ENCODE measurements at places on chromosomes 2 and 18.

DNA sequence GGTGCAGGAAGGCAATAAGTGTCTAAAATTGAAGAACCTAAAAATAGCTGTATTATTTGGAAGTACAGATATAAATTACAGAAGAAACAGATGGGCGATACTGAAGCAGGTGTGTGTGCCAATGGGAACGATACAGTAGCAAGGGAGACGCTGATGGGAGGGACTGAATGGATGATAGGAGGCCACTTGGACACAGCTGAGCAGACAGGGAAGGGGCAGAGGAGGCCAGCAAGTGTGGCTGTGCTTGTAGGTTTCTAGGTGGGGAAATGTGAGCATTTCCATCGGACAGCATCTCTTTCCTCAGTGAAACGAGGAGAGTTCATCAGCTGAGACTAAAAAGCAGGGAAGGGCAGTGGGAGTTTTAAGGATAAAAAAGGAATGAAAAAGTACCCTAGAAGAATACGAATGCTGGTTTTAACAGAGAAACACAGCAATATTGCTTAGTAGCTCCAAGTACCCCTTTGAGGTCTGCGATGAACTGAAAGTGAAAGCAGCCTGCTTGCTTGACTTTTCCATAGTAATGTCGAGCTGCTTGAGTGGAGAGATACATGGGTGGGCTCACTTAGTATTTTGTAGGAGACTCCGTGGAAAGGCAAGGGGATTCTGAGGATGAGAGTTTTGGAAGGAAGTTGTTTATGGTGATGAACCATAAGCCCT lies 91.7 kb upstream of the EPC2 start:
- DNase-seq, result peak; percentile 52

- DNase-seq, result no peak
These were observed 47.7 kb downstream of the TMEM182 start for GRCh38 chr2:102809291-102810189.

DNA sequence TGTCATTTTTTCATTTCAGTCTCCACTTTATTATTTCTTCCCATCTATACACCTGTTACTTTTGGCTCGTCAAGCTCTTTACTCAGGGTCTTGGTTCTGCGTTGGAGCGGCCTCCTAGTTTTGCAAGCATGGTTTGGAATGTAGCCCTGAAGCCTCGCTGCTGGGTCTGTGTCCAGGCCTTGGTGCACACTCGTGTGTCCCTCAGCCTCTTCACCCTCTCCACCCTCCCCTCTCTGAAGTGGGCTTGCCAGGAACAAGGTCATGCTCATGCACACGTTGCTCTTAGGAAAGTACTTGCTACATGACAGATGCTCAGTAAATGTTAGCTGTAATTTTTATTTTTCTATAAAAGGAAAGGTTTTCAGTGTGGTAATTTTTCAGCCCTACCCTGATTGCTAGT lies 147.0 kb downstream of the ATP9B start:
- no peak for DNase-seq

- DNase-seq, result no peak
These were observed 63.4 kb upstream of the ZBTB7C start for GRCh38 chr18:48472610-48473009.

- no peak for DNase-seq
These were observed 103.0 kb downstream of the TRIB2 start for GRCh38 chr2:12819721-12820120.

DNA sequence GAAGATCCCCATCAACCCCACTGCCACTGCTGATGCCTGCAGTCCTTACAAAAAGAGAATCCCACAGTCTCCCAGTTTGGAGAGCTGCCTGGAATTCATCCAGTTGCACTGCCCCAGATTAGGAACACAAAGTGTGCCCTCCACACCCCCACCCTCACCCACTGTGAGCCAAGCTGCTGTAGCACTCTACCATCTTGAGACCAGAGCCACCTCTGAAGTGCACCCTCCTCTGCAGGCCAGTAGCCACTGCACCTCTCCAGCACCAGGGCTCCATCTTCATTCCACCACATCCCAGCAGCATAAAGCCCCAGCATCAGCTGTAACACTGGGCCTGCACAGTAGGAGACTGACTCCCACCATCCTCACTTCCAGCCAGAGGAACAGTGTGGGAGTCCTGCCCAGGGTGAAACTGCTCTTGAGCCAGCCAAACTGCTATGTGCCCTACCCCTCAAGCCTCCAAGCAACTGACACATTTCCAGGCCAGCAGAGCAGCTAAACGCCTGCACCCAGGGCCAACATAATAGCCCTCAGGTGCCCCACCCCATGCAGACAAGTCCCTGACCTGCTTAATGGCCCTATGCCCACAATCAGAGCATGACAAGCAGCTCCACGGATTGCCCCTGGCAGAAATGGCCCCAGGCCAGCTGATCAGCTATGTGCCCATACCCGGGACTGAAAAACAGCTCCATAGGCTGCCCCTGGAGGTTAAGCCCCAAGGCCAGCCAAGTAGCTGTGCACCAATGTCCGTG lies 206.0 kb downstream of the ATAD2B start:
- no peak for DNase-seq

GRCh38 chr2:191105082-191105481 lies 45.7 kb downstream of the STAT4 start:
- no peak for DNase-seq

GRCh38 chr2:216017365-216017764 lies 4.0 kb upstream of the MREG start:
- no peak for DNase-seq

GRCh38 chr2:164737612-164738081 lies 104.0 kb downstream of the COBLL1 start:
- no peak for DNase-seq

GRCh38 chr18:57775937-57776336 lies 27.2 kb downstream of the ATP8B1 start:
- no peak for DNase-seq

- no peak for DNase-seq
These were observed 62.6 kb downstream of the KLF7 start for GRCh38 chr2:207103132-207103531.

- DNase-seq, result no peak
These were observed 567 bp downstream of the VWA3B start for GRCh38 chr2:98087447-98088020.

DNA sequence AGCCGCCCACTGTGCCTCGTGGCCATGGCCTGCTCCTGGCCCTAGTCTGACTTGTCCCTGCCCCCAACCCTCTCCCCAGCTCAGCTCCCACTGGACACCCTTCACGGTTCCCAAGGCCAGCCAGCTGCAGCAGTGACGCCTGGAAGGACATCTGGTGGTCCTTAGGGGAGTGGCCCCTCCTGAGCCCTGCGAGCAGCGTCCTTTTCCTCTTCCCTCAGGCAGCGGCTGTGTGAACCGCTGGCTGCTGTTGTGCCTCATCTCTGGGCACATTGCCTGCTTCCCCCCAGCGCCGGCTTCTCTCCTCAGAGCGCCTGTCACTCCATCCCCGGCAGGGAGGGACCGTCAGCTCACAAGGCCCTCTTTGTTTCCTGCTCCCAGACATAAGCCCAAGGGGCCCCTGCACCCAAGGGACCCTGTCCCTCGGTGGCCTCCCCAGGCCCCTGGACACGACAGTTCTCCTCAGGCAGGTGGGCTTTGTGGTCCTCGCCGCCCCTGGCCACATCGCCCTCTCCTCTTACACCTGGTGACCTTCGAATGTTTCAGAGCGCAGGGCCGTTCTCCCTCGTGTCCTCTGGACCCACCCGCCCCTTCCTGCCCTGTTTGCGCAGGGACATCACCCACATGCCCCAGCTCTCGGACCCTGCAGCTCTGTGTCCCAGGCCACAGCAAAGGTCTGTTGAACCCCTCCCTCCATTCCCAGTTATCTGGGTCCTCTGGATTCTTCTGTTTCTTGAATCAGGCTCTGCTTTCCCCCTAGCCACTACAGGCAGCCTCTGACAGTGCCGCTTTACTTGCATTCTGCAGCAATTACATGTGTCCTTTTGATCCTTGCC lies 35.8 kb downstream of the ANO7 start:
- DNase-seq, result no peak

- no peak for DNase-seq
These were observed 20.6 kb upstream of the TMEM163 start for GRCh38 chr2:134739236-134739878.

GRCh38 chr2:142983174-142983573 lies 105.7 kb downstream of the KYNU start:
- DNase-seq, result no peak

DNA sequence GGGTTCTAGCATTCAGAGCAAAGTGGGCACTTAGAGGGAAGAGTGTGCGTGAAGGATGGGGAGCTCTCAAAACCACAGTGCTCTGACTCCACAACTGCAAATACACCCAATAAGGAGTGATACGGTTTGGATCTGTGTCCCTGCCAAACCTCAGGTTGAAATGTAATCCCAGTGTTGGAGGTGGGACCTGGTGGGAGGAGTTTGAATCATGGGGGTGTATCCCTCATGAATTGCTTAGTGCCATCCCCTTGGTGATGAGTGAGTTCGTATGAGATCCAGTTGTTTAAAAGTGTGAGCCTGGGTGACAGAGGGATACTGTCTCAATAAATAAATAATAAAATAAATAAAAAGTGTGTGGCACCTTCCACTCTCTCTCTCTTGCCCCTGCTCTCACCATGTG lies 50.3 kb upstream of the CCDC85A start:
- DNase-seq, result no peak

DNA sequence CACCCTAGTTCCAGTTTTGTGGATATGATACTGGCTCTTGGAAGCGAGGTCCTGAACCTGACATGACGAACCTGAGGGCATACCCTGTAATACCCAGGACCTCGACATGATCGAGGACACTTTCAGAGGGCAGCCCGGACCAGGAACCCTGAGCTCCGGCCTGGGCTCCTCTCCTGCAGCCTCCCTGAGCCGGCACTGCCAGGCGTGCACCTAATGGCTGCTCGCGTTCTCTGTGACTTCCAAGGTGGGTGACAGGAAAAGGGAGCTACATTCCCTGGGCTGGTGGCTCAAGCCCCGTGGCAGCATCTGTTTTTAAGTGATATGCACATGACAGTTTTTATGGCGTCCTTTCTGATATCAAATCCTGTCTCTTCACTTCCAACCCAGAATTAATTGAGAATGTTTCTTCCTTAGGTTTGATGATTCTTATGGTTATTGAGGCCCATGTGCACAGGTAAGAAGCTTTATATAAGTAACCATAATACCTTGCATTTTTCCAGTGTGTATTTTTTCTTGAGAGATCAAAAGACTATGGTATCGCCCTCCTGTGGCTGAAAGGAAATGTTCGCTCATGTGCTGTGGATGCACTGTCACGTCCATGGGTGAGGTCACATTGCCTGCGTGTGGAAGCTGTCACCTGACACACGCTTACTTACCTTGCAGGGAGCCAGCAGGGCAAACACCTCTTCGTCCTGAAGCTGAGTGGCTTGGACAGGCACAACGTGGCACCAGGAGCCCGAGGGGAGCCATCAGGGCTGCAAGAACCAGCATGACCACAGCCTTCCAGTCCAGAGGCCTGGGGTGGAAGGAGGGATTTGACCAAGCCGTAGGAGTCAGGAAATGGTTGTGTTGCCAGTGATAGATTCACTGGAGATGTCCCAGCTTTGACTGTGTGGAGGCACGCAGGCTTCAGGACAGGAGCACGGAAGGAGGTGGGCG lies 367.4 kb upstream of the MYT1L start:
- no peak for DNase-seq

DNA sequence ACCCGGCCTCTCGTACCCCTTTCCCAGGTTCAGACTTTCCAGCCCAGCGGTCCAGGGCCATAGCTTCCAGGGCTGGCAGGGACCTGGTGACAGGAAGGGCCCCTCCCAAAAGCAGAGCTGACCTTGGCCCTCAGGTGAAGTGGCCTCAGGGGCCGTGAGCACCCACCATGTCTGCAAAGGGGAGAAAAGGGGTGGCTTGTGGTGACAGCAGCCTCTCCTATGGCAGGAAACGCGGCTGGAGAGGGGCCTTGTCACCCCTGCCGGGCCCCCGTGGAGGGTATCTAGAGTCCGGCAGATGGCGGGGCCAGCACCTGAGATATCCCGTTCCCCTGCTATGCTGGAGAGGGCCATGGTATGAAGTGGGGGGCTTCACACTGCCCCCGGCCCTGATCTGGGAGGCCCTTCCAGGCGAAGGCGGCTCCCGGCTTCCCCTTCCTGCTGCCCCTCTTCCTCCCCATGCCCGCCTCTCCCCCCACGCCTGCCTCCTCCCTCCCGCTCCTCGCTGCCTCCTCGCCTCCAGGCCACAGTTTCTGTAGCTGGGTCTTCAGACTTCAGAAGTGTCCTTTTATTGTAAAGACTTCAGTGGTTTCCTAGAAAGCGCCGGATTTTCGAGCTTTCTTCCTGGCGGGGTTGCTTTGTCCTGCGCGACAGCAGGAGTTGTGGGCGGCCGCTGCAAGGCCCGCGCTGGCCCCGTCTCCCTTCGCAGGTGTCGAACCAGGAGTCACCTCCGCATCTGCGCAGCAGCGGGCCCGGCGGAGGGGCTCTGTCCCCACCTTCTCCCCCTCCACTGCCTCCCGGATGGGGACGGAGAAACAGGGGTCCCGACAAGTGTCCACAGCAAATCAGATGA lies 240.5 kb upstream of the MYT1L start:
- no peak for DNase-seq

GRCh38 chr18:49476664-49477411 lies 10.2 kb downstream of the C18orf32 start:
- DNase-seq, result no peak

DNA sequence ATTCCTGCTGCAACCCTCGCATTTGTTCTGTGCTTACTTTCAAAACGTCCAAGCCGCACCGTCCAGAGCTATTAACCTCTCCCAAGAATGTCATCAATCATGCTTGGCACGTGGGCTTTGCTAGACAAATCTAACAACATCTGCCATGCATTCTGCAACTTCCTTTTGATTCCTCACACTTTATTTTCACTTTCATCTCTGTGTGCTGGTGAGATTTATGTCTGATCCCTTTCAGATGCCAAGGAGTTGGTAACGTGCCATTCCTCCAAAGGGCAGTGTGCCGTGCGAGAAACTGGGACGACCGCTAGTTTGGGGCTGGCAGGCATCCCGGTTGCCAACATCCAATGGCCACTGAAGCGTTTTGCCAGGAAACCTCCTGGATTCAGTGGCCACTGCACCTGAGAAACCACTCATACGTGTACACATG lies 230.0 kb upstream of the PARD3B start:
- DNase-seq, result no peak

DNA sequence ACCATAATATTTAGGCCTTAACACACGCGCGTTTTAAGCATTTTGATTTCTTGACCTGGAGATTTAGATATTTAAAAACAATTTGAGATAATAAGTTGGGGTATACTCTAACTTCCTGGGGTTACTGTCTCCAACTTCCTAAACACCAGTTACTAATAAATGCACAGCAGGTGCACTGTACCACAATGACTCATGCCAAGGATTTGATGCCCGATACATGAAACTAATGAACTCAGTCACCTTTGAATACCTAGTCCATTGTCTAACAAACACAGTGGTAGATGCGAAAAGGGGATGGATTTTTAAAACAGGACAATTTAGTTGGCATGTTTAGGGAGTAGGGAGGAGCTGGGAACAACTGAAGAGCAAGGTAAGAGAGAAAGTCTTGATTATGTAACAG lies 21.2 kb downstream of the CABYR start:
- DNase-seq, result no peak

GRCh38 chr2:203999835-204000234 lies 63.3 kb downstream of the ICOS start:
- no peak for DNase-seq

DNA sequence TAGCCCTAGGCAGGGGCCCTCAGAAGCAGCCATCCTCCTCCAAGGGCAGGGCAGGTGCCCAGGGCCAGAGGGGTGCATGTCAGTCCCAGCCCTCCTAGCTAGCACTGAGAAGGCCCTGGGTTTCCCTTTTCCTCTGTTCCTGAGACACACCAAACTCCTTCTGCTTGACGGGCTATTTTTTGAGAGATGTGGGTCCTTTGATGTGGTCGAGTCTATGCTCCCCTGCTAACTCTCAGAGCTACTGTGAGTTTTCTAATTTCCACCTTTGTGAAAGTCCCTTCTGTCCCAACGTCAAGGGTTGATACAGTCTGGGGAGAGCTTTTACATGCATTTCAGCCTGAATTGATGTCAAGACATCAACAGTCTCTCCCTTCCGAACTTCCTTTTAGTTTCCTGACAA lies 51.4 kb downstream of the TRPM8 start:
- no peak for DNase-seq

Data from stimulated activated CD4-positive, alpha-beta T cell treated with anti-CD3 and anti-CD28 coated beads, Interleukin-4, amount 100 ng/mL, for 4 hours (primary cell).